HFFc6 (cell line): ENCODE measurements at places on chromosomes 6 and 20. TPM values are rescaled to one million over a fixed set of nuclear protein-coding genes. Genes with fewer than 3 reads are reported as not detected.

- peaks cover 45% of the 10 kb centered on the region for H3K27me3 ChIP-seq
- peaks cover 16% of the 10 kb centered on the region for H3K36me3 ChIP-seq
- no peak overlapping the region for H3K27ac ChIP-seq
- no peak for DNase-seq
- peaks cover 36% of the 10 kb centered on the region for H3K4me1 ChIP-seq
Observed at GRCh38 chr6:1604158-1605003, 5.3 kb upstream of the FOXC1 start.

- H3K36me3 ChIP-seq, result peaks cover 9% of the 10 kb centered on the region
- H3K27ac ChIP-seq, result no peak overlapping the region
- DNase-seq, result no peak
- peaks cover 33% of the 10 kb centered on the region for H3K4me1 ChIP-seq
Observed at GRCh38 chr20:43987531-43987930, 72.9 kb downstream of the TOX2 start.

DNA sequence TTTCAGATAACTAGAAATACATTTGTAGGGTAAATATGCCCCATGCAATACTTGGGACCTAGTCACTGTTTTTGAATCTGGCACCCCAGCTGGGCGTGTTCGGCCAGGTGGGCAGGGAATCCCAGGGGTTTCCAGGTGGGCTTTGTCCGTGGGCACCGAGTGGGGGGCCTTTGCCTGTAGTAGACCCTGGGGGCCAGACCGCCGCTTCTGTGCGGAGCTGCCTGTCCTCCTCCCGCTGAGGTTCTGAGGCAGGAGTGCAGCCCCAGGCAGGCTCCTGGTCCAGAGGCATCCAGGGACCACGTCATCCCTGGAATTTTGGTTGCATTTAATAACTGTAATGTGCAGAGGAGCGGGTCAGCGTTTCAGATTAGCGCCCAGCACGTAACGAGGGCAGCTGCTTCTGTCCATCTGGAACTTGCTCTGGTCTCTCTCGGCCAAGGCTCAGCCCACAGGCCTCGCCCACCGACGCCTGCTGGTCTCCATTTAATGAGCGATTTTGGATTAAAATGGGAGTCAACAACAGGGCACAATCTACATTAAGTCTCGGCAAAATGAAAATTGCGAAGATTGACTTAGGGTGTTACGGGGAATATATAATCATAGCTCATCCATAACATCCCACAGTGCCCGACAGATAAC, 12.8 kb downstream of the BHLHE23 start:
- peaks cover 53% of the 10 kb centered on the region for H3K27me3 ChIP-seq
- no peaks in the 10 kb centered on the region for H3K36me3 ChIP-seq
- H3K4me3 ChIP-seq, result no peak overlapping the region
- H3K4me1 ChIP-seq, result no peaks in the 10 kb centered on the region

DNA sequence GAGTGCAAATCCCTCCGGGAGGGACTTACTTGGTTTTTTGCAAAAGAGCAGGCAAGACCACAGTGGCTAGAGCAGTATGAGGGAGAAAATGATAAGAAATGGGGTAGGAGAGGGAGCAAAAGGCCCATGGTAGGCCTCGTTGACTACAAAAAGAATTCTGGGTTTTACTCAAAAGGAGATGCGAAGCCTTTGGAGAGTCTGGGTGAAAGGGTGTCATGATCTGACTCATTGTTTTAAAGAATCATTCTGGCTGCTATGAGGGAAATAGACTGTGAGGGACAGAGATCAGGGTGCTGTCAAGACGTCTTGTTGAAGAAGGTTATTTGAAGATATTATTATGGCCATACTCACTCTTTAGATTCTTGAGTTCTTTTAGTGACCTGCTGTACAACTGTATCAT, 13.0 kb downstream of the TBC1D32 start:
- H3K27ac ChIP-seq, result no peak overlapping the region
- no peaks in the 10 kb centered on the region for H3K36me3 ChIP-seq
- H3K4me3 ChIP-seq, result no peak overlapping the region
- no peaks in the 10 kb centered on the region for H3K4me1 ChIP-seq

GRCh38 chr6:36735110-36736071, 37.8 kb downstream of the RAB44 start:
- DNase-seq, result peak; percentile 83
- peaks cover 26% of the 10 kb centered on the region for H3K4me1 ChIP-seq
- peak overlapping the region; percentile 79 for H3K27ac ChIP-seq
- peaks cover 4% of the 10 kb centered on the region for H3K27me3 ChIP-seq

Gene SLC17A5
- 24.5 to 31.7 TPM (median 29.9 TPM) in 3 replicates for total RNA-seq

Gene GJA1
- 81.4 to 87.0 TPM (median 82.6 TPM) in 3 replicates for total RNA-seq

Gene FRK
- 0.03 TPM in 2 of 3 replicates, not detected in the other for total RNA-seq

Gene RAET1G
- total RNA-seq, result 0.97 to 1.2 TPM (median 1.1 TPM) in 3 replicates

Gene FHL5
- not detected in 3 replicates for total RNA-seq

Gene HUS1B
- 0.27 to 0.31 TPM in 2 of 3 replicates, not detected in the other for total RNA-seq
